ENCODE measurements at places on chromosomes 16 and 17. TPM values are rescaled to one million over a fixed set of nuclear protein-coding genes. Genes with fewer than 3 reads are reported as not detected.

DNA sequence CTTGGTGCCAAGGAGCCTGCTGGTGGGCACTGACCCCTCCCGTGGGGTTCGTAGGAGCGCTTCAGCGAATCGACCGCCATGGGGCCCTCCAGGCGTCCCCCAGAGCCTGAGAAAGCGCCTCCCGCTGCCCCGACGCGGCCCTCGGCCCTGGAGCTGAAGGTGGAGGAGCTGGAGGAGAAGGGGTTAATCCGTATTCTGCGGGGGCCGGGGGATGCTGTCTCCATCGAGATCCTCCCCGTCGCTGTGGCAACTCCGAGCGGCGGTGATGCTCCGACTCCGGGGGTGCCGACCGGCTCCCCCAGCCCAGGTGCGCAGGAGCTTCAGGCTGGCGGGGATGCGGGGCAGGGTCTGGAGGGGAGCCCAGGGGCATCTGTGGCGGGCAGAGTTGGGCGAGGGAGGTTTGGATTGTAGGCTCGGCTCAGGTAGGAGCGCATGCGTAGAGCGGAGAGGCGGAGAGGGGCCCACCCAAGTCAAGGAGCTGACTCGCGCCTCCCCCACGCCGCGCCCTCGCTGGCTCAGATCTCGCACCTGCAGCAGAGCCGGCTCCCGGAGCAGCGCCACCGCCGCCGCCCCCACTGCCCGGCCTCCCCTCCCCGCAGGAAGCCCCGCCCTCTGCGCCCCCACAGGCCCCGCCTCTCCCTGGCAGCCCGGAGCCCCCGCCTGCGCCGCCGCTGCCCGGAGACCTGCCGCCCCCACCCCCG lies 19.8 kb downstream of the FMNL1 start:
- peak overlapping the region; percentile 31 for H3K4me3 ChIP-seq
- no peaks in the 10 kb centered on the region for H3K27me3 ChIP-seq
- H3K36me3 ChIP-seq: peaks cover 3% of the 10 kb centered on the region
- H3K27ac ChIP-seq: no peak overlapping the region
- DNase-seq: peak; percentile 91

DNA sequence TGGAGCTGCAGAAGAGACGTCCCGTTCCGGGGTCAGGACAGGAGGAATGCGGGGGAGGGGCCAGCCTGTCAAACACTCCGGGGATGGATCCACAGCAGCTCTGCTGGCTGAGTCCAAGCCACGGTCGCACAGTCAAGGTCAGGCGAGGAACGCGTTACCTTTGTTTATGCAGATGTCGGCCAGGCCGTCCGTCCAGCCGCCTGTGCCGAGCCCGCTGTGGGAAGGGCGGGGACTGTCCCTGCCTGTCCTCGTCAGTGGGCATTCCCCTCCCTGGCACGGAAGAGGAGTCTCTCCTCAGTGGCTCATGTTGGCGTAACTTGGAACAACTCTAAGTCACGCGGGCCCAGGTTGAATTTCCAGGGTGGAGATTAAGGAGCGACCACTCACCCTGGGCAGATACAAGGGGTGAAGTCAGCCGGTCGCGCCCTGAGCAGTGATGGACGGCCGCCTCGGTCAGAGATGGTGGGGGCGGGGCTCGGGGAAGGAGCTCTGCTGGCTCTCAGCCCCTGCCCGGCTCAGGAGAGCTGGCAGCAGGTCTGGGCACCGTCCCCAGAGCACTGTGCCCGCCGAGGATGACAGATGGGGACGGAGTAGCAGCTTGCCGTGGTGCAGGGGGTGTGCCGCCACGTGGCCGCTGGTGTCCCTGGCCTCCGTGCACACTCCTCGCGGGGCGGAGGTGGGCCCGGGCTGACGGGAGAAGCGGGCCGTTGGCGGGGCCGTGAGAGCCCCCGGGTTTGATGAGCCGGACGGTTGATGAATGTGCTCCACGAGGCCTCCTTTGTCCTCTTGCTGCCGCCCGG lies 7.3 kb downstream of the CACNA1H start:
- H3K27me3 ChIP-seq: peaks cover 3% of the 10 kb centered on the region
- H3K4me1 ChIP-seq: peaks cover 34% of the 10 kb centered on the region
- DNase-seq: peak; percentile 63
- peak overlapping the region; percentile 78 for H3K27ac ChIP-seq
- no peaks in the 10 kb centered on the region for H3K36me3 ChIP-seq

DNA sequence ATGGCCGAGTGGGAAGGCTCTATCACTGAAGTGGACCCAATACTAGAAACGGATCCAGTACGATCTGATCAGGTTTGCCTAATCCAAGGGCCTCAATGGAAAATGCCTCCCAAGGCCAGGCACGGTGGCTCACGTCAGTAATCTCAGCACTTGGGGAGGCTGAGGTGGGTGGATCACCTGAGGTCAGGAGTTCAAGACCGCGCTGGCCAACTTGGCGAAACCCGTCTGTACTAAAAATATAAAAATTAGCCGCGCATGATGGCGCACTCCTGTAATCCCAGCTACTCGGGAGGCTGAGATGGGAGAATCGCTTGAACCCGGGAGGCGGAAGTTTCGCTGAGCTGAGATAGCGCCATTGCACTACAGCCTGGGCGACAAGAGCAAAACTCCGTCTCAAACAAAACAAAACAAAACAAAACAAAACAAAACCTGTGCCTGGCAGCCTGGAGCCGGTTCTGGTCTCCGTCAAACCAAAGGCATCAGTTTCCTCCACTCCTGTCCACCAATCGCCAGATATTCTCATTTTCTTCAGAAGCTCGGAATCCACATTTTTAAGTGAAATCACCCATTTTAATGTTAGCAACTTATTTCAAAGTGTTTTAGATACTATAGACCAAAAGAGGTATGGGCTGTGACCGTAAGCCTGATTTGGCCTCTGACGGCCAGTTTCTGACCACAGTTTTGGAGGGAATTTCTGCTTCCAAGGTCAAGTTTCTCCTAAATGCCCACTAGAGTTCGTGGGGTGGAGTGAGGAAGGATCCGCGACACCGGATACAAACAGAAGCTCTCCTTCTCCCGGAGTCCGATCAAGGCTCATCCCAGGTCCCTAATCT lies 664 bp downstream of the NQO1 start:
- no peaks in the 10 kb centered on the region for H3K36me3 ChIP-seq
- H3K27me3 ChIP-seq: no peaks in the 10 kb centered on the region
- H3K27ac ChIP-seq: peak overlapping the region; percentile 86
- no peak for DNase-seq
- H3K4me1 ChIP-seq: peaks cover 70% of the 10 kb centered on the region

DNA sequence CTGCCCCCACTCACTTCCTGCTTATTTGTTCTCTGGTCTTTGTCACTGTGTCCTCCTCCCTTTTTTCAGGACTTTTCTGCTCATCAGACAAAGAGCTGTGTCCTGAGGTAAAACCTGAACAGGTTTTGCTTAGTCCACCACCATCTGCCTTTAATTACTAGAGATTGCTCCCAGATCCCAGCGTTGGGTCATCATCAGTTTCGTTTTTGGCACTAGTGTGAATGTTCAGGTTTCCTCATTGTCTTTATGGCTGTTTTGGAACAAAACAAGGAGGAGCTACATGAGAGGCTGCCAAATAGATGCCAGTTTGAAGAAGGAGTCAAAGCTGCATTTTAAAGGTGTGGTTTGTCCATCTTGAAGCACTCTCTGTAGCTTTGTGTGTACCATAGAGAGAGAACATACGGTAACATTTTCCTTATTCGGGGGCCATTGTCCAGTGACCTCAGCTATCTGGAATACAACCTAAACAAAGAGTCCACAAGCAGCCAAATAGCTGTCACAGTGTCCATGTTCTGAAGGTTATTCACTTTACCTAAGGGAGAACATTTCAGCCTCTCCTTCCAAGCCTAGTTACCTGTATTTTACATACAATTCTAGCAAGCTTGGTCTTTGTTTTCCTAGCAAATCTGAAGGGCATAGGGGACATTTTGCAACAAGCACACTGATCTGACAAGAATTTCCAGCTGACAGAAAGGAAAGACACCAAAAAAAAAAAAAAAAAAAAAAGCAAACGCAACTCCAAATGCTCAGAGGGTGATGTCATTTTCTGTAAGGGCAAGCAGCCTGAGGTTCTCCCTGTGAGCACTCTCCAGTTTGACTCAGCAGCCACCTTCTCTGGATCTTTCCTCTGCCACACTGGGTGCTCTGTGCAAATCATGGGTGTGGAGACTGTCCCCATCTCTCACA lies 196.1 kb downstream of the NTN1 start:
- no peak for DNase-seq
- no peaks in the 10 kb centered on the region for H3K27me3 ChIP-seq
- H3K36me3 ChIP-seq: no peaks in the 10 kb centered on the region
- H3K4me1 ChIP-seq: peaks cover 7% of the 10 kb centered on the region

DNA sequence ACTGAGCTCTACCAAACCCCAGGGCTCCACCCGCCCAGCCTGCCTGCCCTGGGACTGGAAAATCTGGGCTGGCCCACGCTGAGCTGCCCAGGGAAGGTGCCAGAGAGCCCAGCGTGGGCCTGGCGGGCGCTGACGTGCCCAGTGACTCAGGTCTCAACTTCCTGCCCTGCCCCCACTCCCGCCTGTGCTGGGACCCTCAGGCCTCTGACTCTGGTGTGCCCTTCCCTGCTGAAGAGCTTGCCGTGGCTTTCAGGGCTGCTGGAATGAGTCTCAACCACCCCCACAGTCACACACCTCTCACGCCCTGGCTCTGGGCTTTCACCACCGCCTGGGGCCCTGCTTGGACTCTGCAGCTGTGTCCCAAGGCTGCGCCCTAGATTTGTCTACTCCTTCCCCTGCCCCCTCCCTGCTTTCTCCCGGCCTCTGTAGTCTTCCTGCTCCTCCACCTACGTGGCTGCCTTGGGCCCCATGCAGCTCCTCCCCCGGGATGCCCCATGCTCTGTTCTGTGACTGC lies 10.4 kb downstream of the LLGL1 start:
- H3K4me3 ChIP-seq: no peak overlapping the region
- no peak overlapping the region for H3K27ac ChIP-seq
- H3K36me3 ChIP-seq: peaks cover 81% of the 10 kb centered on the region
- H3K27me3 ChIP-seq: no peaks in the 10 kb centered on the region

DNA sequence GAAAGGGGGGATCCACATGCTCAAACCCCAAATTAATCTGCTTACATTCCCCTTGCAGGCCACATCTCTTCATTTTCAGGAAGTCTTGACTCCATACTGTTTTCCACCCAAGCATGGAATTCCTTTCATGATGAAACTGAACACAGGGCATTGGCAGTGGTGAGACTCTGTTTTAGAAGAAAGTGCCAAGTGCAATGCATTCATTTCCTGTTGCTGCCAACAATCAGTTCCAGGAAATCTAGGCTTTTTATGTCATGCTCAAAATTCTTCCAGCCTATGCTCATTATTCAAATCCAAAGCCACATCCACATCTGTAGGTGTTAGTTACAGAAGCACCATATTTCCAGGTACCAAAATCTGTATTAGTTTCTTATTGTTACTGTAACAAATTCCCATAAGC lies 4.1 kb downstream of the CCL2 start:
- no peak overlapping the region for H3K27ac ChIP-seq
- H3K4me1 ChIP-seq: peaks cover 18% of the 10 kb centered on the region
- DNase-seq: no peak
- no peaks in the 10 kb centered on the region for H3K36me3 ChIP-seq
- H3K27me3 ChIP-seq: no peaks in the 10 kb centered on the region

DNA sequence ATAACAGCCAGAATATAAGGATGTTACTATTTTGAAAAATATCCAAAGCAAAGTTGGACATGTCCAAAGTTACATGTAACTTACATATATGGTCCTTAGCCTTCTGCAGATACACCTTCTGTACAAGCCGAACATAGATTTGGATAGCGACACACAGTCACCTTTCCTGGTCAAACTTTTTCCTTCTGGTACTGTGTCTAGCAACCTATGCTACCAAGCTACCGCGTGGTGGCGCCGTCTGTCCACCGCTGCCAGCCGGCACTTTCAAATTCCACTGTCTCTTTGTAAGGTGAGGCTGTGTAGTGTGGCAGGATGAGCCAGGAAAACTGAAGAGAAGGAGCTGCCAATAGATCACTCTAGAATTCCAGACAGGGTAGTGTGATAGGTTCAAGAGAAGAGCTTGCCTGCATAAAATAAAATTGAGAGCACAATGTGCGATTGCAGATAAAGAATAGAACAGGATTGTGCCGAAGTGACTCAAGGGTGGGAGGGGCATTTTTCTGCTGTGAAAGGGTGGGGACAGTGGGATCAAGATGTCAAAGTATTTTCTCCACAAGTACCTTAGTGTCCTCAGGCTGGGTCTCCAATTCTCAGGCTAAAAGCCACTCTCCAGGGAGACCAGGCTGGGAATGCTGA lies 366.9 kb downstream of the SLC39A11 start:
- no peaks in the 10 kb centered on the region for H3K36me3 ChIP-seq
- no peaks in the 10 kb centered on the region for H3K4me1 ChIP-seq
- DNase-seq: peak; percentile 69
- H3K4me3 ChIP-seq: no peak overlapping the region

Gene AOC3
- 20.9 TPM for total RNA-seq

Gene TBC1D3C
- not detected for total RNA-seq

Gene HBQ1
- total RNA-seq: not detected

Gene GGNBP2
- 32.6 TPM for total RNA-seq

Gene TTLL6
- total RNA-seq: 1.5 TPM

Gene ENO3
- not detected for total RNA-seq
